AG20443 (cell line): ENCODE measurements at places on chromosomes 1 and 21.

GRCh38 chr1:212688341-212689047, 11.1 kb downstream of the BATF3 start:
- no peak for DNase-seq

DNA sequence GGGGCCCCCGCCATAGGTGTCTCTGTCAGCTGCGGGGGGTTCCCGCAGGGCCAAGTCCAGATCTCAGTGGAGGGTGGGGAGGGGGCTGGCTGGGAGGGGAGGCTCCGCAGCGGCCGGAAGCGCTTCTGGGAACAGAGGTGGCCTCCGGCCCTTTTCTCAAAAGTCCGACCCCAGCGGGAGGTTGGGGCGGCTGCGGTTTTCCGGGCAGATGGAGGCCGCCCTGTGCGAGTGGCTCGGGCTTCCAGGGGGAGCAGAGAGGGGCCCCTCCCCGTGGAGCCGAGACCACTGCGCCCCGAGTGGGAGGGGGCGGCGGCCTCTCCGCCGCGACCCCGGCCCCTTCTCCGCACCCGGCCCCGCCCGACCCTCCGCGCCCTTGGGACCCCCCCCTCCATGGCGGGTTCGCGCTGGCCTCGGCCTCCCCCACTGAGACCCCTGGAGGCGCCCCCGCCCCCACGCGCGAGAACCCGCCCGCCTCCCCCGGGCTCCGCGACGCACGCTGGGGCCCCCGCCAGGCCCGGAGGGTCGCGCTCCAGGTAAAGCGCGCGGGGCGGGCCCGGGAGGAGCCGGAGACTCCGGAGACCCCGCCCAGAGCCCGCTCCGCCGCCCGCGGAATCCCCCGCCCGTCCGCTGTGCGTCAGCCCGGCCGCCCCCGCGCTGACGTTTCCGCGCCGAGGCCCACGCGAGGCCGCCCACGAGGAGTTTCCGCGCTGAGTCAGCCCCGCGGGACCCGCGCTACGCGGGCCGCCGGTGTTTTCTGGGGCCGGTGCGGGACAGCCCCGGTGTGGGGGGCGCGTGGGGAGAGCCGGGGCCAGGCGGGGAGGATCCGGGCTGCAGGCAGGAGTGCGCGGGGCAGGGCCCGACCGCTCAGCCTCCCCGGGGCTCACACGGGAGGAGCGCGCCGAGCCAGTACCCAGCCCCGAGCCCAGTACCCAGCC, 5.2 kb downstream of the TNFRSF18 start:
- peak; percentile 85 for DNase-seq

DNA sequence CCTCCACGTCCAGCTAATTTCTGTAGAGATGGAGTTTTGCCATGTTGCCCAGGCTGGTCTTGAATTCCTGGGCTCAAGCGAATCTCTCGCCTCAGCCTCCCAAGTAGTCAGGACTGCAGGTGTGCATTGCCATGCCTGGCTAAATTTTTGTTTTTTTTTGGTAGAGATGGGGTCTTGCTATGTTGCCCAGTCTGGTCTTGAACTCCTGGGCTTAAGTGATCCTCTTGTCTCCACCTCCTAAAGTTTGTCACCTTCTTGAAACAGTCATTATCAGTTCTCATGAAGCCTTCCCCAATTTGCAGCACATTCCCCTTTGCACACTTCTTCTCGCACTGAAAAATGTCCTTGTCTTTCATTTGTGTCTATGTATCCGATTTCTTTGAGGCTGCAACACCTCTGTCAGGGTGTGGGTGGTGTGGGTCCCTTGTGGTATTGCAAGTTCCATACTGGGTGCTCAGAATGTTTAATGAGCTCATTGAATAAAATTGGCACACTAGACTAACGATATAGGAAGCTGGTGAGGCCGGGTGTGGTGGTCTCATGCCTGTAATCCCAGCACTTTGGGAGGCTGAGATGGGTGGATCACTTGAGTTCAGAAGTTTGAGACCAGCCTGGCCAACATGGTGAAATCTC, 2.9 kb upstream of the CORT start:
- no peak for DNase-seq

GRCh38 chr1:204549313-204549712, 33.1 kb downstream of the MDM4 start:
- DNase-seq: no peak

DNA sequence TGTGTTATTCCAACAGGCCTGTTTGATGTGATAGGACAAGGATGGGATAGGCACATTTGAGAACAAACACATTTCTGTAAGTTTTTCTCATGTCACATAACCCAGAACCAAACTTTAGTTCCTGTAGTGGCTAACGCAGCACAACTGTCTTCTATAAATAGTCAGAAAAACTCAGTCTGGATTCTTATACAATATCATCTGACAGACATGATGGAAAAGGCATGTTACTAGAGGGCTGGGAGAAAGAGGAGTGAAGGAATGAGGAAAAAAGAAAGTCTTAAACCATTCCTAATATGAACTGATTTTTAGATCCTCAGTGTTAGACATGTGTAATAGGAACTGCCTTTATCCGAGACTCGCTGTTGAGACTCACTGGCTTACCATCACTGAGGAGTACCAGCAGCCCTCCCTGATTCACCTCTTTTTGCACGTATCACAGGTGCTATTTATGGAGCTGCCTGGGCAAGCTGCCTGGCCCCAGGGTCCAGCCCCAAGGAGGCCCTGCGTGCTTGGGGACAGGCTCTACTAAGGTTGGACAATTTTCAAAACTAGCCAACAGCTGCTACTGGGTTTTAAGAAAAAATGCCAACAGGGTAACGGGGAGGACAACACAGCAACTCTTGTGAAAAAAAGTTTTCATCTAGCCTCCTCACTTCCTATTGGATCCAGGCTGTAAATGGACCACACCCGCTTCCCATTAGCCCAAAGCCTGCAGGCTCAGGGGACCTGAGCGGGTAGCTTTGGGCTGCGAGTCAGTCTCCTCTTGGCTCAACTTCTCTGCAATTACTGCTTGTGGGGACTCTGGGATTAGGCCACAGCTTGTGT, 30.7 kb upstream of the SERBP1 start:
- DNase-seq: peak; percentile 71

DNA sequence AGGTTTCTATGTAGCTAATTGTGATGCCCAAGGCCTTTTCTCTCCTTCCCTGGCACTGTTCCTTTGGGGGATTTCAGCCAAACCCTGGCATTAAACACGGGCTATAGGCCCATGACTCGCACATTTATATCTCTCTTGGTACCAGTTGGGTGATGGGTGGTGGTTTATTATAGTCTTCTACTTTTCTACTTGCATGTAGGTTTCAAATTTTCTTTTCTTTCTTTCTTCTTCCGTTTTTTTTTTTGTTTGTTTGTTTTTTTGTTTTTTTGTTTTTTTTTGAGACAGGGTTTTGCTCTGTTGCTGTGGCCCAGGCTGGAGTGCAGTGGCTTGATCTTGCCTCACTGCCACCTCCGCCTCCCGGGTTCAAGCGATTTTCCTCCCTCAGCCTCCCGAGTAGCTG, 1.1 kb downstream of the IL10RB start:
- no peak for DNase-seq

DNA sequence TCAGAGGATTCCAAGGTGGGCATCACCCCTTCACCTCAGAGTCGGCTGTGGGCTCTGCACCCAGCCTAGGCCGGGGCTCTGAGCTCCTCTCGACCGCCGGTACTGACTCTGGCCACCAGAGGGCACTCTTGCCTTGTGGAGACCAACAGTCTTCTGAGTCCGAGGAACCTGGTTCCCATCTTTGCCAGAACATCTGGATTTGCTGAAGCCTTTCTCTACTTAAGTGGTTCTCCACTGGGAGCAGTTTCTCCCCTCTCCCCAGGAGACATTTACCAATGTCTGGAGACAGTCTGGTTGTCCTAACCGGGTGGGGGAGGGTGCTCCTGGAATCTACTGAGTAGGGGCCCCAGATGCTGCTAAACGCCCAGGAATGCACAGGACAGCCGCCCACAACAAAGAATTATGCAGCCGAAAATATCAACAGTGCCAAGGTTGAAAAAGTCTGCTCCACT, 9.4 kb downstream of the ETV3L start:
- peak; percentile 93 for DNase-seq

DNA sequence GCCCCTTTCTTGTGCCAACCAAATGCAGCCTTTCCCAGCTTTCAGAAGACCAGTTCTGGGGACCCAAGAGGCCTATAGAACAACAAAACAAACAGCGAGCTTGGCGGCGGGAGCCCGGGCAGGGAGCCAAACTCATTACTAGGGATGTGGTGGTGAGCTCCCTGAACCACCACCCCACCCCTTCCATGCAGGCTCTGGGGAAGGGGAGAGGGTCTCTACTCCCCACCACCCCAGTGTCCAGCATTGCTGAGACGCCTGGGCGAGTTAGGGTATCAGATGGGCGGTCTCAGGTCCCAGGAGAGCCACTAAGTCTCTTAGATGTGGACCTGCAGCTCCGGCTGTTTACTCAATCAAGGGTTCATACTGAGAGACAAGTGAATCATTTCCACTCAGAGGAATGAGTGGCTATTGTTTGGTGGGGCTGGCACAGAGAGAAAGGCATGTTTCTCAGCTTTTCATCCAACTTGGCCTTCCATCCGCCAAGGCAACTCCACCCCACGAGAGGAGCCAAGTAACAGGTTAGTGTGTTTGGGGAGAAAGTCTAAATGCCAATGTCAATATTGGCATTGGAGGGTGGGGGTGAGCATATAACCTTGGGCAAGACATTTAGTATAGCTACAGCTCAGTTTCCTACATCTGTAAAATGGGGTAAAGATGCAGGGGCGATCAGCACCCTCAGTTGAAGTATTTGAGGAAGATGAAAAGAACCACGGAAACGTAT, 40.9 kb downstream of the PLXNA2 start:
- peak; percentile 62 for DNase-seq

GRCh38 chr1:89198491-89199072, at the start of gene GBP4:
GBP4 (minus strand) TSS chr1:89198942; CDS start chr1:89198834, 108 bp downstream.
- DNase-seq: peak; percentile 47

DNA sequence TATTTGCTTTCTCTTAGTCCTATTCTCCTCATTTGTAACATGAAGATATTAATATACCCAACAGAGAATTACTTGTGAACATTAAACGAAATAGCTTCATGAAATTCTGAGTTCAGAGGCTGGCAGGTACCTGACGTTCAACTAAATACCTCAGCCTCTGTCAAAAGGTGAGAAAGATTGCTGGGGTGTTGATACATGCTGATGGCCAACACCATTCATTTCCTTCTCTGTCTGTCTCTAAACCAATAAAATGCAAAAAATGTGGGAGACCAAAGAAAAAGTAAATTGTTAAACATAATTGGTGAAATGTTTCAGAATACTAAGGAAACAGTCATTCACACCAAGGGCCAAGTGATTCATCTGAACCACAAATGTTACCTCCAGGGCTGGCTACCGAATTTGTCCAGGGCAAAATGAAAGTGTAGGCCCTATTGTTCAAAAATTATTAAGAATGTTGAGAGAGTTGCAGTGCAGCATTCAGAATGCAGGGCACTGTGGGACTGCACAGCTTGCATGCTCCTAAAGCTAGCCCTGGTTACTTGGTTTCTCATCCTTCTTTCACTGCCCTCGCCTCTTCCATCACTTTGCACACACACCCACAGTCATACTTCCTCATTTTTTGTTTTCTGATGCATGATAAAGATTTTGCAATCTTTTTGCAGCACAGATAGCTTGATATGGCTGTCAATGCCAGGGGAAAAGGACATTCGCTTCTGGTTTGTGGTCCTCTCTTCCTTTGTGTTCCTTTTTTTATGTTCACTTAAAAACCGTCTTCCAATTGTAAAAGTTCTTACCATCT, 414.3 kb upstream of the NR5A2 start:
- peak; percentile 19 for DNase-seq

- no peak for DNase-seq
Measured at GRCh38 chr21:38956521-38956855, 150.8 kb downstream of the ETS2 start.

- DNase-seq: no peak
Measured at GRCh38 chr1:52887483-52887882, 34.1 kb downstream of the ECHDC2 start.

- no peak for DNase-seq
Measured at GRCh38 chr1:145696630-145696960, 10.6 kb downstream of the PDZK1 start.

DNA sequence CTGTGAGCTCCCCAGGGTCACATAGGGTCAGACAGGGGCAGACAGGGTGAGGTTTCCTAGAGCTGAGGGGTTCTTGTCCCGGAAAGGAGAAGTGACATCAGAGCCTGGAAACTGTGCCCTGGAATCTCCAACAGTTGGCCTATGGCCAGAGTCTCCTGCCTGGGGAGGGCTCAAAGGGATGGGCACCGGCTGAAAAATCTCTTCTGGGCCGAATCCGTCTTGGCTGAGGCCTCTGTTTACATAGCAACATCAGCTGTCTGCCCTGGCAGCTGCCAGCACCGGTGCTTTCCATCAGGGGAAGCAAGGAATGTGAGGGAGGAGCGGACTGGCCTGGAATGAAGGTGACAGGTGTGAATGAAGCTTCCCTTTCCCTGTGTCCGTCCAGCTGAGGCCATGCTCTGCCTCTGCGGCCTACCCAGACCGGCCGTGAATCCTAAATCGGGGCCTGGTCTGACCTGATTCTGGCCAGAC, 30.7 kb downstream of the VASH2 start:
- DNase-seq: no peak

DNA sequence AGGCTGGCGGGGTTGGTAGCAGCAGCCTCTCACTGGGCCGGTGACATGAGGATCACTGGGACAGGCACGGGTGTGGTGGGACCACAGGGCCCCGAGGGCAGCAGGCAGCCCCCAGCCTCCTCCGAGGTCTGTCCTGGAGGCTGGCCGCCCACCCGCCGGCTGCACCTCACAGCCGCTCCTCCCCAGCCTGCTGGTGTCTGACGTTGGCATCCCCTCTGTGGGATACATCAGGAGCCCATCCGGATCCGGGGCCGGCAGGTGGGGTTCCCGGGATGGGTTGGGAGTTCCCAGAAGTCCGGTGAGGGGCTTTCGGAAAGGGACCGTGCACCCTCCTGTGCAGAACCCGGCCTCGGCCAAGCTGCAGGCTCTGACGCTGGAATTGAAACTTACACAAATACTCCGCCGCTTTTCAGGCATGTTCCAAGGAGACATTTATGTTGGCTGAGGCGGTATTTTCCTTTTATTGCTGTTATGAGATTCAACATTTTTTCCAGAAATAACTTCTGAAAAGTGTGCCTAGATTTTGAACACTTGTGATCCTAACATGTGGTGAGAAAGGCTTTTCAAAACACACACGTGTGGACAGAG, 142.1 kb upstream of the ARHGEF16 start:
- no peak for DNase-seq

GRCh38 chr21:41804381-41804780, 37.5 kb upstream of the RIPK4 start:
- DNase-seq: no peak

DNA sequence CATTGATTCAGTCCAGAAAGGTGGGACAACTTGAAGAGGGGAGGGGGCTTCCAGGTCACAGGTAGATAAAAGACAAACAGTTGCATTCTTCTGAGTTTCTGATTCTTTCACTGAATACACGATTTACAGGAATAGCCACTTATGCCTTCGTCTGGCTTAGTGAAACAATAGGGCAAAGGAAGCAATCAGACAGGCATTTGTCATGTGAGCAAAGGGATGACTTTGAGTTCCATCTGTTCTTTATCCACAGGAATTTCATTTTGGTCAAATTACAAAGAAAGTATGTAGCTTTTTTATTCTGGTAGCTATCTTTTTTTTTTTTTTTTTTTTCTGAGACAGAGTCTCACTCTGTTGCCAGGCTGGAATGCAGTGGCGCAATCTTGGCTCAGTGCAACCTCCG, 202.5 kb downstream of the TTLL7 start:
- peak; percentile 42 for DNase-seq
